Thoracic aorta (tissue), 2 donors: ENCODE measurements at places on chromosomes 5 and 9. TPM values are rescaled to one million over a fixed set of nuclear protein-coding genes. Genes with fewer than 3 reads are reported as not detected.
A peak's percentile ranks its signal among the peaks of the same experiment; 100 is the strongest.

DNA sequence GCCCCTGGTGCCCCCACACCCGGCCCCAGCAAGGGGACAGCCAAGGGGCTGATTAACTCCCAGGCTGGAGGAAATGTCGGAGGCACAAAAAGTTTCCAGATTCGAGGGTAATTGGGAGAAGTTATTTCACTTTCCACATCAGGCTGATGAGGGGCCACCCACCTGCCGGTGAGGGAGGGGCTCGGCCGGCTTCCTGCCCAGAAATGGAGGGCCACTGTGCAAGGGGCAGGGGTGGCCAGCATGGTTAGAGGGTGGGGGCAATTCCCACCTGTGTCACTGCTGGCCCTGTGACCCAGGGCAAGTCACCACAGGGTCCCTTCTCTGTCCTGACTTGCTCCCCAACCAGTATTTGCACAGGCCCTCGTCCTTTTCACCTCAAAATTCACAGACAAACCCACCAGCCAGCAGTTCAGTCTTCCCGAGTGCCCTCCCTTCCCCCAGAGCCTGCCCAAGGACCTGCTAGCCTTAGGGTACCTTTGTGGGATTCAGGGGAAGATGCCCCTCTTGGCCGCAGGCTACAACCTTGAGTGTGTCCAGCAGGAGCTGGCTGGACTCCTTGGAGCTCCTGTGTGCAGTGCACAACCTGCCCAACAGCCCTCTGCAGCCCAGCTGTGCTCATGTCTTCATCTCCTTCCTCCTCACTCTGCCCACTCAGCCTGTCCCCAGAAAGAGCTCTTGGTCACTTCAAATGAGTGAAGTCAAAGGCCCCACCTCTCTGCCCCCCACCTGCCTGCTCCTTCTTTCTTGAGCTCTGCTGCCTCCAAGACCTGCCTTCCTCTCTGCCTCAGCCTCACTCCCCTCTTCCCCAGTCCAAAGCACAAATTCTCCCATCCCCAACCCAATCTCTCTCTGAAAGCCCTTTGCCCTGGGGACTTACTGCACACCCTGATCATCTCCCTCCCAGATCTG, 130.5 kb downstream of the BARX1 start:
- H3K27me3 ChIP-seq, result no peaks in the 10 kb centered on the region
- H3K4me1 ChIP-seq, result peaks cover 14% of the 10 kb centered on the region
- H3K36me3 ChIP-seq, result no peaks in the 10 kb centered on the region
- H3K27ac ChIP-seq, result no peak overlapping the region
- no peak for DNase-seq

SPINK5 gene
- total RNA-seq, result 0.54 TPM

DNA sequence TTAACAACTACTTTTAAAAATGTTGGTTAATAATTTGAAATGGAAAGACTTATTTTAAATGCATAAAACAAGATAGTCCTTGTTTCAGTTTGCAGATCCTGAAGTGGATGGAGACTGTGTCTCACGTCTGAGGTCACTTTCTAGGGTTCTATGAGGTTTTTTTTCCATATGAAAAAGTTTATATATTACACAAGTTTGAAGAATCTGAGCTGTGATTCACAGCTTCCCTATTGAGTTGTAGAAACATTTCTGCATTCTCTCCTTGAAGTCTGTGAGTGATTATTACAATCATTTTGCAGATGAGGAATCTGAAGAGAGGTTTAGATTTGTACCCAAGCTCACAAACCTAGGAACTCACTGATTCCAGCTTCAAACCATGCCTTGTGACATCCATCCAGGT, 442.5 kb upstream of the KLF4 start:
- H3K27ac ChIP-seq, result no peak overlapping the region
- no peaks in the 10 kb centered on the region for H3K4me1 ChIP-seq
- no peak overlapping the region for H3K4me3 ChIP-seq
- H3K27me3 ChIP-seq, result no peaks in the 10 kb centered on the region

DNA sequence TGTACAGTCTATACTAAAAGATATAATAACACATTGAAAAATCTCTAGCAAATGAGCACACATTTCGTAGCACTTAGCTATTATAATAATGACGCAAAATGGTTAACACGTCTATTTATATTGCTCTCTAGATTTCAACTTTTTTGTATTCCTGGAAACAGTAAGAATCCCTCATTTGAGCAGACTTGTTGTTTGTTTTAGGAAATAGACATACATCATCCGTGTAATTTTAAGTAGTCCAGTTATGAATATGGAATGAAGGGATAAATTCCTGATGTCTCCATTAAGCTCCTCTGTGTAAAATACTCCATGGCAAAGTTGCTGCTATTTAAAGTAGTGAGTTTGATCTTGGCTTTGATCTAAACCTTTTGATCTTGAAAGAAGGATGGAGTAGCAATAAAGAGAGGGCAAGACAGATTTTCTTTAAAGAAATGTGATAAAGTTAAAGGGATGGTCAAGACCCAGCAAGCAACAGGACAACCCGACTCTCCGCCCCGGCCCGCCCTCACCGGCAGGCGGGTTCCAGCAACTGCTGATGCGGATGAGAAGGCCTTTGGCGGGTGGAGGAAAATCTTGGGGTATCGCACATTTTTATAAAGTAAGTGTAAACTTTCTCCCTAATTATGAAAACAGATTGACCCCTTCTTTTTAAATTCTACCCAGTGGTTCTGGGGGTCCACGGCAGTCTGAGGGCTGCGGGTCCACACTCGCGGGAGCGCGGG, 277.4 kb downstream of the AOPEP start:
- peaks cover 8% of the 10 kb centered on the region for H3K36me3 ChIP-seq
- H3K27me3 ChIP-seq, result no peaks in the 10 kb centered on the region
- peaks cover 7% of the 10 kb centered on the region for H3K4me1 ChIP-seq
- peak overlapping the region; percentile 88 for H3K4me3 ChIP-seq
- no peak for DNase-seq
- H3K27ac ChIP-seq, result peak overlapping the region; percentile 100

CNTFR gene
- 8.7 TPM for total RNA-seq

DNA sequence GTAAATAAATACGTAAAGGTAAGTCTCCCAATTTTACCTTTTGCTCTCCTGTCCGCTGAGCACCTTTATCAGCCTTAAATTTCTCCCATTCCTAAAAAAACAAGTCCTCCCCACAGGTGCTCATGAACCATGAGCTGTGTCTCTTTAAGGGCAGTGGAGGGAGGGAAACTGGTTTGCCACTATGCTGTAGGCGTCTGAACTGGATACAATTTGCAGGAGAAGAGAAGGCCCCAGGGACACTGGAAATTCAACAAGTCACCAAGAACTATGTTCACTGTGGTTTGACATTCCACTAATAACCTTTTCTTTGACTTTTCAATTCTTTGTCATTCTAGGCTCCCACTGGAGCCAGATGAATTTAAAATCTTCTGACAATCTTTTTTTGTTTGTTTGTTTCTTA, 72.2 kb downstream of the LHFPL2 start:
- H3K4me1 ChIP-seq, result peaks cover 24% of the 10 kb centered on the region
- no peak for DNase-seq
- H3K36me3 ChIP-seq, result no peaks in the 10 kb centered on the region
- H3K27me3 ChIP-seq, result no peaks in the 10 kb centered on the region
- peak overlapping the region; percentile 57 for H3K27ac ChIP-seq

FGF1 gene
- total RNA-seq, result 11.4 TPM
